ENCODE measurements at places on chromosomes 1 and 21.

DNA sequence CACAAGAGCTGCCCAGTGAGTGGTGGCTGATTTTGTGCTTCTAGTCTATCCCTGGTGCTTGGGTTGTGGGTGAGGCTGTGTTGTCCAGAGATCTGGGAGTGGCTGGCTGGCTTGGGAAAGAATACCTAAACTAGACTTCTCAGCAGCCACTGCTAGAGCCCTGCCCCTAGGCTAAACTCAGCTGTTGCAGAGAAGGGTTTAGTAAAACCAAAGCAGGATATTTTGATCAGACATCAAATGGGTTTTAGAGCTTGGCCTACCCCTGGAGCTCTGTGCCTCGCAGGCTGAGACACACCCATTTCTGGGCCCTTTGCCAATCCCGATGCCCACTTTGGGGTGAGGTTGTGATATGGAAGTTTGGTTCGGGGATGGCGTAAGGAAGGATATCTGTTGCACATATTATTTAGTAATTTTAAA, 88.5 kb downstream of the UCK2 start:
- no peak for DNase-seq

DNA sequence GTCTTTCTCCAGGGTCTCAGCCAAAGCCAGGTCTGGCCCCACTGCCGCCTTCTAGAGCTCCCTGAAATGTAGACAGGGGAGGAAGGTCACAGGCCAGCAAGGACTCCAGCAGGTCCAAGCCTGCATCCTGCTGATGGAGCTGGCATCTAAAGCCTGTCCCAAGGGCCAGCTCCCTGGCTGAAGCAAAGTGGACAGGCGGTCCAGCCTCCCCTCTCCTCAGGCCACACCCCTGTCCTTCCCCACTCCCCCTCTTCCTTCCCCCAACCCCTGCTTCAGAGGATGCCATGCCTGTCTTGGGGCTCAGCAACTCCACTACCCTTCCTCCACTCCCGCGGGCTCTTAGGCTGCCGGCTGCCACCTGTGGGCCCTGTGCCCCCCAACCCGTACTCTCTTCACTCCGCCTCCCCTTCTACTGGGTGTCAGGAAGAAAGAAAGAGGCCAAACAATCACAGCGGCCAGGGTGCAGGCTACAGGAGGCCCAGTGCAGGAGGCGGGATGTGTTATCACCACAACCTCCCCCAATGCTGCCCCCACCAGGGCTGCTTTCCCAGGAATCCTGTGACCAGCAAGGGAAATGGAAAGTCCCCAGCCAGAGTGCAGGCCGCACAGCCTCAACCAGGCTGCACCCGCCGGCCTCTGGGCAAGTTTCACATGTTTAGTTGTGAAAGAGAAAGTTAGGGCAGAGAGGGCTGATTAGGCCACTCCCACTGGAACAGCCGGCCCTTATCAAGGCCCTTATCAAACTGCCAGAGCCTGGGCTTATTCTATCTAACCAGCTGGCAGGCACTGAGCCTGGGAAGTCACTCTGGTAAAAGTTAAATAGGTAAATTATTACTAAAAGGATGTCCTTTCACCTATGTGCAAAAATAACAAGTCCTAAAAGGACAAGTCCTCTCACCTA, 34.1 kb downstream of the ACOT7 start:
- no peak for DNase-seq

DNA sequence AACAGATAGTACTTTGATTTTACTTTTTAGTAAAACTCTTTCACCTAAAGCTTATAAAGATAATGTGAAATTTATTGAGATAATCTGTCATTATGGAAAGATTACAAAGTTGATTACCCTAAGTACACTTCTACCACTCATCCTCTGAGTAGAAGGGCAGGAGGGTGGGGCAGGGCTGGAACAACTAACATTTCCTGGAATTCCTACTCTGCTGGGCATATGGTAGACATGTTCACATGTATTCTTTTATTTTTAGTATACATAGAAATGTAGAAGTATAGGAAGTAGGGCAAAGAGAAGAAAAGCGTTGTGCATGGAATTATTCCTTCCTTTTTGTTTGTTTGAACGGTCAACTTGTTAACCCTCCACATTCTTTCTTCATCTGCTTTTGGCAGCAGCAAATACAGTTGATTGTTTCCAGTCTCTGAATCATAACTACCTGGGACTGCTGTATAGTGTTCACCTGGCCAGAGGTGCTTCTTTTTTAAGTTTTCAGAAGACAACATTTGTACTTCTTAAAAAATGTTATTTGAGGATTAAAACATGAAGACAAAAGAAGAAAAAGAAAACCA, 85.1 kb downstream of the POU2F1 start:
- no peak for DNase-seq

- no peak for DNase-seq
Measured at GRCh38 chr1:15523104-15524020, 653 bp downstream of the CASP9 start.

DNA sequence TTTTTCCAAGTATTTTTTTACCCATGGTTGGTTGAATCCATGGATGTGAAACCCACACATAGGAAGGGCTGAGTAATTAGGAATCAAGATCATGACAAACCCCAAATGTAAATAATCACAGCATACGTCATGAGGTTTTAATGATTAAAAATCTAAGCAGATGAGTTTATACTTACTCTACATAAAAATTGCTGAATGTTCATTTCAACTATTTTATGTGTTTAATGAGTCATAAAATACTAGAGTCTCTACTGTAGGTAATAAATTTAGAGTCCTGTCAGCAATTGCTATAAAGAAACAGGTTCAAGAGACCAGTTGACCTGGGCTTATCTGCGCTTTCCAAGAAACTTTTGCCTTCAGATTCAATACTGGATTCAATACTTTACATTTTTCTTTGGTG, 18.2 kb downstream of the CTH start:
- DNase-seq: no peak

DNA sequence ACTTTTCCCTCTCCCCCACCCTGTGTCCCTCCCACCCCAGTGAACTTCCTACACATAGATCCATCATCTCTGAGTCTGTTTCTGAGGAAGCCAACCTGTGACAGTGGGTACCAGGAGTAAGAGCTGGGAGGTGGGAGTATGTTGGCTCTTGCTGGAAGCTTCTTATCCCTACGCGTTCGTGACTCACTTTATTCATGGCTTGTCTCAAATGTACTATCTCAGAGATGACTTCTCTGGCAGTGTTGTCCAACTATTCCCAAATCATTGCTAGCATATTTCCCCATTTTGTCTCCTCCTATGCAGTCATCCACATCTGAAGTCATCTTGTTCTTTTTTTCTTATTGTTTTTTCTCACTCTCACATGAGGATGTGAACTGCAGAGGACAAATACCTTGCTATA, 88.0 kb downstream of the HIVEP3 start:
- DNase-seq: no peak

DNA sequence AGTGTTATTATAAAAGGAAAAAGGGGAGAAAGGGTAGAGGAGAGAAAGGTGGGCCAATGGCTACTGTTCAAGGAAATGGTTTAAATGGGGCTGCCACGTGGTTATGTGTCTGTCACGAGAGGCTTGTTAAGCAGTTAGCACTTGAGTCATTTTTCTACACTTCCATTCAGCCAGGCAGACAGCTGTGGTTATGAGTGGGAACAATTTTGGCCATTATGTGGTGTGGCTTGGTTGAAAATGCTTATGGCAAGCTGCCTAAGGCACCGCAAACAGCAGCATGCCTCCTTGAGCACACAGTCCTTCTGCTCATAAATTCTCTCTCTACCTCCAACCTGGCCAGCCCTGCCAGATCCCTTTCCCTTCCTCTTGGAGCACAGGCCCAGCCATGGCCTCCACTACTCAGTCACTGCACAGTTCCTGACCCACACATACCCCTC, 3.2 kb upstream of the SRM start:
- DNase-seq: no peak

Measured in stimulated activated CD4-positive, alpha-beta T cell treated with anti-CD3 and anti-CD28 coated beads, TNF-alpha, amount 100 ng/mL, for 1 hour (primary cell).